ENCODE measurements at places on chromosomes 11 and 22. TPM values are rescaled to one million over a fixed set of nuclear protein-coding genes. Genes with fewer than 3 reads are reported as not detected.

Gene MYBPC3
- not detected for total RNA-seq

Gene CCDC157
- total RNA-seq = 8.4 TPM

Gene GRK3
- 7.2 TPM for total RNA-seq

Gene SCUBE2
- total RNA-seq = not detected

Gene EFCAB6
- total RNA-seq = 0.26 TPM

Gene KRTAP5-8
- total RNA-seq = not detected

Gene ART5
- not detected for total RNA-seq

Gene LRRN4CL
- total RNA-seq = not detected

Gene RFPL1
- not detected for total RNA-seq

Gene ZBTB3
- total RNA-seq = 8.8 TPM

Gene PYGM
- total RNA-seq = 8.4 TPM

- no peak overlapping the region for H3K4me3 ChIP-seq
- H3K27ac ChIP-seq = no peak overlapping the region
- DNase-seq = no peak
- no peaks in the 10 kb centered on the region for H3K27me3 ChIP-seq
Measured at GRCh38 chr11:94938095-94939055, 35.0 kb downstream of the CWC15 start.

DNA sequence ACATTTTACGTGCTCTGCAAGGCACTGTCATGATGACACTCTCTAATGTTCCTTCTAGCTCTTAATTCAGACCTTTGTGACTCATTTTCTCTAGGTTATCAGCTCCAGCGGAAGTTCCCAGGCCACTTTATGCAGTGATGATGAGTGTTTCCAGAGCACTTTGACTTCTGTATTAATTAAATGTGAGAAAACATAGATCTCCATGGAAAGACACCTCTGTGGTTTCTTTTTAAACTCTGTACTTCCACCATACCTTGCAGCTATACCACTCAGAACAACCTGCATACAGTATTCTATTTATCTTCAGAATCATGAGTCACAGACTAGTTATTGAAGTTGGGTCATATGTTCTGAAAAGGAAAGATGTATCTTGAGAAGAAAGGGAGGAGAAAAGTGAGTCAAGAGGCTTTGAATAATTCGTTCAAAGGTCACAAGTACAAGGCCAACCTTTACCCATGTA, 175.6 kb upstream of the TENM4 start:
- H3K4me1 ChIP-seq = no peaks in the 10 kb centered on the region
- no peaks in the 10 kb centered on the region for H3K36me3 ChIP-seq
- no peaks in the 10 kb centered on the region for H3K27me3 ChIP-seq
- no peak for DNase-seq

GRCh38 chr11:925496-926301, at the start of gene AP2A2:
AP2A2 (plus strand) TSS chr11:925870; CDS start chr11:926022, 152 bp downstream.
- H3K4me1 ChIP-seq = peaks cover 30% of the 10 kb centered on the region
- H3K4me3 ChIP-seq = peak within 1 kb of the TSS; percentile 54
- no peaks in the 10 kb centered on the region for H3K36me3 ChIP-seq
- no peaks in the 10 kb centered on the region for H3K27me3 ChIP-seq

DNA sequence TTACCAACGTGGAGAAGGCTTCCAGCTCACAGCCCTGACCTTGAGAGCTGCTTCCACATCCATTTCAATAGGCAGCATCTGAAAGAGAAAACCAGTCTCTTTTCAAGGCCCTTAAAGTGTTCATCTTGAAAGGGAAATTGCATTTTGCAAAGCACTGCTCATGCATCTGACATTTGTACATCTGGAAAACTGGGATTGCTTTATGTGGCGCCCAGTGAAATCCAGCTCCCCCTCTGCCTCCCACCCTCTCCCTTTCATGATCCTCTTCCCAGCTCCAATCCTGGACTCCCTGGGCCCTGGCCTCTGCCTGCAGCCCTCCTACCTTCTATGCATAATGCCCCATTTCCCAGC, 17.4 kb downstream of the TP53AIP1 start:
- H3K36me3 ChIP-seq = no peaks in the 10 kb centered on the region
- DNase-seq = no peak
- no peak overlapping the region for H3K27ac ChIP-seq
- no peaks in the 10 kb centered on the region for H3K27me3 ChIP-seq
- H3K4me1 ChIP-seq = peaks cover 3% of the 10 kb centered on the region
- H3K4me3 ChIP-seq = no peak overlapping the region

- no peaks in the 10 kb centered on the region for H3K27me3 ChIP-seq
- no peaks in the 10 kb centered on the region for H3K4me1 ChIP-seq
- H3K27ac ChIP-seq = no peak overlapping the region
- DNase-seq = no peak
- no peaks in the 10 kb centered on the region for H3K36me3 ChIP-seq
Measured at GRCh38 chr11:110355011-110355744, 58.8 kb upstream of the RDX start.

DNA sequence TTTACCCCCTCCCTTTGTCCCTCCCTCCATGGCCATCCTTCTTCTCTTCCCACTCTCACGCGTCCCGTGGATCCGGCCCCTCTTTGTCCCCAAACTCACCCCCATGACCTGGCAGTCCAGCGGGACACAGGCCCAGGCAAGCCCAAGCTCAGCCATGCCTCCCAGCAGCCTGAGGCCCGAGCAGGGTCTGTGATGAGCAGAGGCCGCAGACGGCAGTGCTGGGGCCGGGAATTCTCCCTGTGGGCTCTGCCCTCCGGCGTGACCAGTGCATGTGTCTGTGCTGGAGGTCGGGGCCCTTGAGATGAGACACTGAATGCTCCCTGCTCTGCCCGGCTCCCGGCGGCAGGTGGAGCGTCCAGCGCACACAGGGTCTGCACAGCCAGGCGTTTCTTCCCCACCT, 237.9 kb downstream of the BRD1 start:
- no peak overlapping the region for H3K4me3 ChIP-seq
- no peaks in the 10 kb centered on the region for H3K4me1 ChIP-seq
- no peaks in the 10 kb centered on the region for H3K36me3 ChIP-seq

- peak overlapping the region; percentile 92 for H3K27ac ChIP-seq
- H3K4me3 ChIP-seq = peak overlapping the region; percentile 69
- H3K36me3 ChIP-seq = peaks cover 14% of the 10 kb centered on the region
- peaks cover 44% of the 10 kb centered on the region for H3K4me1 ChIP-seq
- peak; percentile 53 for DNase-seq
Measured at GRCh38 chr11:47270331-47271271, 668 bp downstream of the MADD start.

DNA sequence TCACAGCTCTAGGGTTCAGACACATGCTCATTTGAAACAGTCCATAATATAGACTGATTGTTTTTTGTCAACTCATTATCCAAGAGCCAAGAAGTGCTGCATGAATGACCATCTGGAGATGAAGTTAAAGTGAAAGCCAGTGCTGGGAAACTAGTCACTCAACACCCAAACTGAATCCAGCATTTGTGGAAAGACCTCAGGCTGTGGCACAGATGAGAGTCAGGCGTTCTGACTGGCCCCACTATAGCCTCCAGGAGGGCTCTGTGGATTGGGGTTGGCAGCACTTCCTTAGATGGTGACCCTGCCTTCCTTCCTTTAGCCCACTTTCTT, 2.1 kb downstream of the FEZ1 start:
- no peak for DNase-seq
- H3K27ac ChIP-seq = no peak overlapping the region
- H3K27me3 ChIP-seq = peaks cover 9% of the 10 kb centered on the region
- H3K4me3 ChIP-seq = no peak overlapping the region
- no peaks in the 10 kb centered on the region for H3K36me3 ChIP-seq
- H3K4me1 ChIP-seq = peaks cover 24% of the 10 kb centered on the region

- peak; percentile 96 for DNase-seq
- peaks cover 16% of the 10 kb centered on the region for H3K36me3 ChIP-seq
- H3K27me3 ChIP-seq = no peaks in the 10 kb centered on the region
- peaks cover 57% of the 10 kb centered on the region for H3K4me1 ChIP-seq
- peak overlapping the region; percentile 84 for H3K4me3 ChIP-seq
- peak overlapping the region; percentile 100 for H3K27ac ChIP-seq
Measured at GRCh38 chr11:65425105-65425970, 2.7 kb downstream of the NEAT1 start.

GRCh38 chr11:104946907-104947306, 21.5 kb downstream of the CASP4 start:
- H3K27ac ChIP-seq = no peak overlapping the region
- H3K4me3 ChIP-seq = no peak overlapping the region
- no peaks in the 10 kb centered on the region for H3K4me1 ChIP-seq
- peaks cover 91% of the 10 kb centered on the region for H3K36me3 ChIP-seq
- peak; percentile 77 for DNase-seq
- no peaks in the 10 kb centered on the region for H3K27me3 ChIP-seq

- H3K4me3 ChIP-seq = no peak overlapping the region
- H3K4me1 ChIP-seq = peaks cover 30% of the 10 kb centered on the region
- no peak overlapping the region for H3K27ac ChIP-seq
- DNase-seq = peak; percentile 12
- H3K36me3 ChIP-seq = no peaks in the 10 kb centered on the region
Measured at GRCh38 chr11:64842851-64843685, 1.4 kb downstream of the CDC42BPG start.

GRCh38 chr11:116052603-116053547, 548.7 kb upstream of the CADM1 start:
- no peaks in the 10 kb centered on the region for H3K4me1 ChIP-seq
- H3K4me3 ChIP-seq = no peak overlapping the region
- no peak for DNase-seq

DNA sequence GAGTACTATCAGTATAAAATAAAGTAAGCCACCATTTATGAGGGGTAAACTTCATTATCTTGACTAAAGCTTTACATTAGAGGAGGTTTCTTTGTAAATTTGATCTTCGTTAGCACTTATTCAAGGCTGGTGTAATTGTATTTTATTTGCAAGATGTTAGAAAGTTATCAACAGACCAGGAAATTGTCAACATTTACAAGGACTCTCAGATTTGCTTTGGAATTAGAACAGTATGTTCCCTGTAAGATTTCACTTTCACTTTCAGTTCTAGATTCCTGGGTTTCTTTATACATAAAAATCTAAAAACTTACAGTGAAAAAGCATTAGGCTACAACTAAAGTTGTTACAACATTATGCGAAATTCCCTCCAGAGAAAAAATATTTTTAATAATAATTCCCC, 4.6 kb upstream of the BIRC3 start:
- peak; percentile 45 for DNase-seq
- peaks cover 17% of the 10 kb centered on the region for H3K4me1 ChIP-seq
- no peaks in the 10 kb centered on the region for H3K36me3 ChIP-seq
- H3K27me3 ChIP-seq = no peaks in the 10 kb centered on the region
- H3K27ac ChIP-seq = peak overlapping the region; percentile 77

DNA sequence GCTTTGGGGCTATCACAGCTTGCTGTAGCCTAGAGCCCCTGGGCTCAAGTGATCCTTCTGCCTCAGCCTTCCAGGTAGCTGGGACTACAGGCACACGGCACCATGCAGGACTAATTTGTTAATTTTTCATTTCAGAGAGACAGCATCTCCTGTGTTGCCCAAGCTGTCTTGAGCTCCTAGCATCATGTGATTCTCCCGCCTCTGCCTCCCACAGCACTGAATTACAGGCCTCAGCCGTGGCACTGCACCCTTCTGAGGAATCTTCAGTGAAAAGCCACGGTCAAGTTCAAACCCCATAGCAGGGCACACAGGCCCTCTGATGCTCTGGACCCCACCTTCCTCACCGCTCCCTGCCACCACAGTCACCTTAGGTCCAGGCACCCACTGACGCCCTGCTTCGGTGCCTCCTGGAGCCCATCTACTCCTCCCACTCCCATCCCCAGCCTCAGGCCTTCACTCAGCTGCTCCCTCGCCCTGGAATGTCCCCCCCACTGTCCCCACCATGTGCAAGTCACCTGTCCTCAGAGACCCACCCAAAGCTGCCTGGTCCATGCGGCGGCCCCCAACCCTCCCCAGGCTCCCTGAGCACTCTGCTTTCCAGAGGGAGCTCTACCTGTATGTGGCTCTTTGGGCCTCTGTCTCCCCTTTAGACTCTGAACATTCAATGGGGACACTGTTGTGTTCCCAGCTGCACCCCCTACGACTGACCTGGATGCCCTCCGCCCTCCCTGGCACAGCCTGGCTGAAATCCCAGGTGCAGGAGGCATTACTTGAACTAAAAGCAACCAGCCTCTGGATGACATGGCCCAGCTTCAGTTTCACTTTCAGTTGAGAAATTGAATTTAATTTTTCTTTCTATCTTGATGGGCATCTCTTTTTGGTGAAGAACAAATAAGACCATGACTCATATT, 1.6 kb downstream of the APOL2 start:
- no peaks in the 10 kb centered on the region for H3K27me3 ChIP-seq
- peak; percentile 50 for DNase-seq
- peak overlapping the region; percentile 99 for H3K4me3 ChIP-seq

GRCh38 chr22:48973694-48974041, 854.0 kb downstream of the BRD1 start:
- no peaks in the 10 kb centered on the region for H3K36me3 ChIP-seq
- no peak overlapping the region for H3K27ac ChIP-seq
- H3K27me3 ChIP-seq = no peaks in the 10 kb centered on the region

GRCh38 chr22:48098921-48099245, 1336.4 kb downstream of the TBC1D22A start:
- peak overlapping the region; percentile 6 for H3K4me3 ChIP-seq
- no peaks in the 10 kb centered on the region for H3K27me3 ChIP-seq
- peaks cover 47% of the 10 kb centered on the region for H3K4me1 ChIP-seq
- peak overlapping the region; percentile 63 for H3K27ac ChIP-seq
- DNase-seq = no peak

All from natural killer cell (primary cell).